Right cardiac atrium (tissue), 5 donors: ENCODE measurements at places on chromosomes 6 and 20. TPM values are rescaled to one million over a fixed set of nuclear protein-coding genes. Genes with fewer than 3 reads are reported as not detected.

- DNase-seq, result no peak
Observed at GRCh38 chr6:128280960-128281359, 239.4 kb downstream of the PTPRK start.

GRCh38 chr6:1485678-1486077 is 96.3 kb downstream of the FOXF2 start:
- no peak for DNase-seq

- DNase-seq, result peak; percentile 47
Observed at GRCh38 chr20:15613530-15613929, 959.7 kb downstream of the KIF16B start.

- no peak for DNase-seq
Observed at GRCh38 chr20:33160681-33161080, 7.3 kb upstream of the BPIFA2 start.

GRCh38 chr6:89927264-89927663 is 33.0 kb downstream of the GJA10 start:
- no peak for DNase-seq

Gene CLIC5
- 115 TPM for total RNA-seq

Gene PRRT1
- total RNA-seq, result 1.9 TPM

DNA sequence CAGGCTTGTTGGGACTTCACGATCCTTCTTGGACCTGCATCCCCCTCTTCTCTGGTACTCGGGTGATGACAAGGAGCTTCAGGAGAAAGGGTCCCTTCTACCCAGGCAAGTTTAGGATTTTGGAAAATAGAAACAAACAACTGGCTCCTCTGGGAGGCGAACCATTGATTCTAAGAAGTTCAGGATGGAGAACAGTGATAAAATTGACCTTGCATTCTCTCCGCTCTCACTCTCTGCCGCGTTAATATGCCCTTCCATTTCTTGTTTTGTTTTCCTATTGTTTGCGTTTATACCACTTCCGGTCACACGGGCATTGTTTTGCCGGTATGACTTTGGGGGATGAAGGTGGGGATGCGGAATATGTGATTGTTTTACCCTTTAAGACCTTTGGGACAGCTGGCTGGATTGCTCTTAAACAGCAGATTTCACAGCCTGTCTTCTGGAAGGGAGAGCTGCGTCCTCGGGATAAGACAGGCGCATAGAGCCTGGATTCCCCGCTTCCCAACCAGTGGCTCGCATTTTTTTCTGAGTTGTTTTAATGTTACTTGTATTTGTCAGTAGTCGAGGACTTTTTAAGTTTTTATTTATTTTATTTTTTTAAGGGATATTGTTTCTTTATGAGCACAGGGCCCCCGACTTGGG is 144.3 kb upstream of the ZNF184 start:
- no peak for DNase-seq

Gene ADGRF5
- 42.7 TPM for total RNA-seq

Gene QKI
- total RNA-seq, result 373 TPM

GRCh38 chr6:150925976-150926375 is 60.5 kb downstream of the MTHFD1L start:
- no peak for DNase-seq

DNA sequence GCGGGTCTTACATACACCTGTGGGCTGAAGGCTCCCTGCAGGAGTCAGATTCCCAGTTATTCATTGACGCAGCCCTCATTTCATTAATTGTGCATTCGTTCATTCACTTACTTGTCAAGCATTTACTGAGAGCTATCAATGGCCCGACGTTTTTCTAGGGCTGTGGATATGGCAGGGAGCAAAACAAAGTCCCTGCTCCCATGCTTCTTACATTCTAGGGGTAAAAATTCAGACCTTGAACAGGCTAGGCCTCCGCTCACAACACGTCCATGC is 369 bp upstream of the NSFL1C start:
- DNase-seq, result no peak

GRCh38 chr6:123380257-123380656 is 256.5 kb downstream of the TRDN start:
- DNase-seq, result no peak

Gene EYS
- 0.06 TPM for total RNA-seq

DNA sequence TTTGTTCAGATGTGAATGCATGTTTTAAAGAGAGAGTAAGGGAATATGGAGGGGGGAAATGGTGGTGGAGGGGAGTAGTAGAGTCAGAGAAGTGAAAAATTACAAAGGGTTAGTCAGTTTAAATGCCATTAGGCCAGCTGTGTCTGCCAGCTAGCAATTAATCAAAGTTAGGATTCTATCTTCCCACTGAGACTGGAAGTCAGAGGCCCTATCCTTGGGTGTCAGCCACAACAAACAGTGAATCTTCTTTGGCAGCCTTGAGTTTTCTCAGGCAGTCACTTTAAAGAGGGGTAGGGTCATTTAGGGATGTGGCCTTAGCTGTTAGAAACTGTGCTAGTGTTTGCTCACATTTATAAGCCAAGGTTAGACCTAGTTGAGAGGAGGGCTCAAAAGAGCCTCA is 120.5 kb upstream of the BTBD3 start:
- DNase-seq, result no peak

GRCh38 chr20:36491901-36492617 is 49.3 kb upstream of the MYL9 start:
- DNase-seq, result peak; percentile 61

Gene TFAP2C
- total RNA-seq, result 0.34 TPM

DNA sequence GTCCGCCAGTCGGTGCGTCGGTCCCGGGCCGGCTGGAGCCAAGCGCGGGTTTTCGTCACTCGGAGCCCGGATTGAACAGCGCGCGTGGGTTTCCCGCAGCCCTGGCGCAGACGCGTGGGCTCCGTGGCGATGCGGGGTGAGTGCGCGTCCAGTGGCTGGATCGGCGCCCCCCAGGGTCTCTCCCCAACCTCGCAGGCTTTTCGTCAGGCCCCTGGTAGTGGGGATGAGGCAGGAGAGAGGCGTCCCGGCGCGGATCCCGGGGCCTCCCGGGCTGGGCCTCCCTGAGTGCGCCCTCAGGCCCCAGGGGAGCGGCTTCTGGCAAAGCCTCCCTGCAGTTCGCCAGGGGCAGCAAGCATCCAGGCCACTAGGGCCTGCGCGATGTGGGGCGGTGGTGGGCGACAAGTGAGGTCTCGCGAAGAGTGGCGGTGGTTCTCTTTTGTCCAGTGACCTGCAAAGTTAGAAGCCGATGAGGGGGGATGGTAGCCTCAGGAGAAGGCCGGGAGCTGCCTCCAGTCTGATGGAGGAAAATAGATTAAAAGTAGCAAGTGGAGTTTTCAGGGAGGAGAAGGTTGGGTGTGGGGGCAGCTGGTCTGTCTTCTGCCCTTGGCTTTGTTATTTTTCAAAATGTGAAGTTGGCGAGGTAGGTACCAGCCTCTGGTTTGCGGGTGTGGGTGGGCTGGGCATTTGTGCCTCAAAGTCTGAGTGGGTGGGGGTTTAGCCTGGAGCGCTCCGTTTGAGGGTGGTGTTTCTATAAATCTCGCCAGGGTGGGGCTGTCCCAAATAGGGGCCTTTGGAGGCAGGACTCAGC is 1.6 kb downstream of the TOX2 start:
- no peak for DNase-seq

DNA sequence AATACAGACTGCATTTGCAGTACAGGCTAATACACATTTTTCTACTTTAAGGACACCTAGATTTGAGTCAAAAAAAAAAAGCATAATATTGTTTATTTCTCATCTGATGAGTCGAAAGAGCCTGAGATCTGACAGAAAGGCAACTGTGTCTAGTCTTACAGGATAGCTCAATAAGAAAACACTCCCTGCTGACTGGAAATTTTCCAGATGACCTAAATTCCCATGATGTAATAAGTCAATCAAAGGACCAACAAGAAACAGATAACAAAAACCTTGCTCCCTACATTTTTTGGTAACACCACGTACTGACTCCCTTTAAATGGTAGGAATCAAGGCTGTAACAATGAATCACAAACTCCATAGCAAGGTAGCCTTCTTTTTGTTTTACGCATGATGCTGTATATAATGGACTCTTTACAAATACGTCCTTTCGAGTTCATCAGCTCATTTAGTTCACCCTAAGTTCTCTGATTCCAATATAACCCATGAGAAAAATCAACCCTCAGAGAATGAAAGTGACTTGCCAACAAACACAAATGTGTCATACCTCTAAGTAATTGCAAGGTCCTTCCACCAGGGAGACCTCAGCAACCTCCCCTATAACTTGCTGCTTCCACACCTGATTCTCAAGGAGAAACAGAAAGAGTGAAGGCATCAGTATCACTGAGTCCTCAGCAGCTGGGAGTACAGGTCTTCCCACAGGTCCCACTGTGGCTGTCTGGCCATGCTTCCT is 12.1 kb downstream of the TBX18 start:
- no peak for DNase-seq

Gene CPXM1
- total RNA-seq, result 0.53 TPM

Gene RALY
- total RNA-seq, result 116 TPM

- DNase-seq, result no peak
Observed at GRCh38 chr6:39867592-39867991, 66.7 kb downstream of the MOCS1 start.
